A549 treated with CORT108297 at 1 μM for 4 hours (cell line): ENCODE measurements at places on chromosomes 7 and 10. TPM values are rescaled to one million over a fixed set of nuclear protein-coding genes. Genes with fewer than 3 reads are reported as not detected.

Gene TCAF2
- total RNA-seq = 0.29 to 0.53 TPM (median 0.35 TPM) in 5 replicates

Gene LIPA
- total RNA-seq = 42.6 to 54.6 TPM (median 44.5 TPM) in 5 replicates

Gene INTS15
- 23.5 to 28.0 TPM (median 26.3 TPM) in 5 replicates for total RNA-seq

Gene IGFBP3
- total RNA-seq = 160 to 234 TPM (median 206 TPM) in 5 replicates

Gene CCDC172
- total RNA-seq = not detected in 5 replicates

Gene CTNNA3
- not detected in 5 replicates for total RNA-seq

Gene MPLKIP
- total RNA-seq = 35.0 to 44.0 TPM (median 38.8 TPM) in 5 replicates

Gene TCF7L2
- total RNA-seq = 14.0 to 23.4 TPM (median 19.2 TPM) in 5 replicates

Gene HMX2
- 0.08 to 0.14 TPM (median 0.11 TPM) in 4 of 5 replicates, not detected in the other for total RNA-seq

Gene ASAH2
- total RNA-seq = 0.87 to 4.2 TPM (median 2.7 TPM) in 5 replicates

Gene SFTPD
- total RNA-seq = 0.23 to 0.66 TPM (median 0.31 TPM) in 4 of 5 replicates, not detected in the other

Gene MOGAT3
- total RNA-seq = not detected in 5 replicates

Gene OR6V1
- total RNA-seq = not detected in 5 replicates

Gene ASB10
- not detected in 5 replicates for total RNA-seq

Gene HOXA10
- total RNA-seq = 6.7 to 8.3 TPM (median 7.4 TPM) in 5 replicates

Gene PIK3CG
- not detected in 5 replicates for total RNA-seq

Gene MSMB
- not detected in 5 replicates for total RNA-seq

Gene TEX47
- not detected in 5 replicates for total RNA-seq

Gene UFSP1
- 3.7 to 7.5 TPM (median 5.2 TPM) in 5 replicates for total RNA-seq

Gene CNNM1
- 17.7 to 23.1 TPM (median 22.1 TPM) in 5 replicates for total RNA-seq

Gene OPALIN
- not detected in 5 replicates for total RNA-seq

Gene FLNC
- total RNA-seq = 3.9 to 6.9 TPM (median 4.9 TPM) in 5 replicates

Gene PTPRN2
- 0.64 to 1.1 TPM (median 0.82 TPM) in 5 replicates for total RNA-seq

Gene ASB4
- 0.18 to 0.34 TPM (median 0.25 TPM) in 5 replicates for total RNA-seq

Gene HNRNPF
- total RNA-seq = 323 to 352 TPM (median 338 TPM) in 5 replicates

Gene FXYD4
- not detected in 5 replicates for total RNA-seq

Gene SEMA3A
- total RNA-seq = 3.9 to 6.7 TPM (median 5.6 TPM) in 5 replicates

Gene DGKB
- not detected in 5 replicates for total RNA-seq
